NCI-H1930 (cell line): ENCODE measurements at places on chromosomes 3 and 15.

DNA sequence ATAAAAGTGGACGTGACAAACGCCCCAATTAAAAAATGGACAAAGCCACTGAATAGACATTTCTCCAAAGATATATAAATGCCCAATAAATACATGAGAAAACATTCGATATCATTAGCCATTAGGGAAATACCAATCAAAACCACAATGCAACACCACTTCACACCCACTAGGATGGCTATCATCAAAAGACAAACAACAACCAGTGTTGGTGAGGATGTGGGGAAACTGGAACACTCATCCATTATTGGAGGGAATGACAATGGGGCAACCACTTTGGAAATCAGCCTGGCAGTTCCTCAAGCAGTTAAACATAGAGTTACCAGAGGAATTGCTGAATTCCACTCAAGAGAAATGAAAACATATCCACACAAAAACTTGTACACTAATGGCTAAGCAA lies 32.4 kb upstream of the FGD5 start:
- DNase-seq: no peak

- peak; percentile 59 for DNase-seq
Measured at GRCh38 chr3:154427685-154428285, 2.2 kb downstream of the GPR149 start.

- DNase-seq: no peak
Measured at GRCh38 chr3:67529915-67530314, 124.5 kb downstream of the SUCLG2 start.

DNA sequence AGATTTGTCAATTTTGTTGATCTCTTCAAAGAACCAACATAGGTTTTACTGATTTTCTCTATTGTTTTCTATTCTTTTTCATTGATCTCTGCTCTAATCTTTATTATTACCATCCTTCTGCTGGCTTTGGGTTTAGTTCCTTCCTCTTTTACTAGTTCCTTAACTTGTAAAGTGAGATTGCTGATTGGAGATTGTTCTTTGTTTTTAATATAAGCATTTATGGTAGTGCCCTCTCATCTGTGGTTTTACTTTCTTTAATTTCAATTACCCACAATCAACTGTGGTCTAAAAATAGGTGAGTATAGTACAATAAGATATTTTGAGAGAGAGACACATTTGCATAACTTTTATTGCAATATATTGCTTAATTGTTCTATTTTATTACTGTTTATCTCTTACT lies 13.2 kb upstream of the CLRN1 start:
- no peak for DNase-seq

GRCh38 chr15:70528816-70529215 lies 234.5 kb downstream of the UACA start:
- DNase-seq: no peak

GRCh38 chr15:88113613-88114308 lies 142.8 kb downstream of the NTRK3 start:
- no peak for DNase-seq

DNA sequence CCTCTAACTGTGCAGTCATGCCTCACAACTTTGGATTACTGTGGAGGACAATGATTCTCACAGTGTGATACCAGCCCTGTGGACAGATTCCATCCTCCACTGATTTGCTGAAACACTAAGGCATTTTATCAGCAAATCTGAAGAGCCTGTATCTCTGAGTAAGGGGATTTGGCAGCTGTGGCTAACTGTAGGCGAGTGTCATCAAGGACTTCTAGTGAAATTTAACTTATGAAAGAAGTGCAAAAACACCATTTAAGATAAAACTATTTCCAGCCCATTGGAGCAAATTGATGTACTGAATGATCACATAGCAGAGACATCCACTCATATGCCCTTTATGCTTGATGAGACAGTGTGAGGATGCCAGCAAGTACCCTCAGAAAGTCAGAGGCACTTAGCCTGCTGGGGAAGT lies 13.9 kb upstream of the TMPRSS7 start:
- no peak for DNase-seq

- no peak for DNase-seq
Measured at GRCh38 chr3:46098319-46098761, 71.1 kb upstream of the XCR1 start.

- no peak for DNase-seq
Measured at GRCh38 chr3:177595530-177596188, 398.4 kb upstream of the TBL1XR1 start.

DNA sequence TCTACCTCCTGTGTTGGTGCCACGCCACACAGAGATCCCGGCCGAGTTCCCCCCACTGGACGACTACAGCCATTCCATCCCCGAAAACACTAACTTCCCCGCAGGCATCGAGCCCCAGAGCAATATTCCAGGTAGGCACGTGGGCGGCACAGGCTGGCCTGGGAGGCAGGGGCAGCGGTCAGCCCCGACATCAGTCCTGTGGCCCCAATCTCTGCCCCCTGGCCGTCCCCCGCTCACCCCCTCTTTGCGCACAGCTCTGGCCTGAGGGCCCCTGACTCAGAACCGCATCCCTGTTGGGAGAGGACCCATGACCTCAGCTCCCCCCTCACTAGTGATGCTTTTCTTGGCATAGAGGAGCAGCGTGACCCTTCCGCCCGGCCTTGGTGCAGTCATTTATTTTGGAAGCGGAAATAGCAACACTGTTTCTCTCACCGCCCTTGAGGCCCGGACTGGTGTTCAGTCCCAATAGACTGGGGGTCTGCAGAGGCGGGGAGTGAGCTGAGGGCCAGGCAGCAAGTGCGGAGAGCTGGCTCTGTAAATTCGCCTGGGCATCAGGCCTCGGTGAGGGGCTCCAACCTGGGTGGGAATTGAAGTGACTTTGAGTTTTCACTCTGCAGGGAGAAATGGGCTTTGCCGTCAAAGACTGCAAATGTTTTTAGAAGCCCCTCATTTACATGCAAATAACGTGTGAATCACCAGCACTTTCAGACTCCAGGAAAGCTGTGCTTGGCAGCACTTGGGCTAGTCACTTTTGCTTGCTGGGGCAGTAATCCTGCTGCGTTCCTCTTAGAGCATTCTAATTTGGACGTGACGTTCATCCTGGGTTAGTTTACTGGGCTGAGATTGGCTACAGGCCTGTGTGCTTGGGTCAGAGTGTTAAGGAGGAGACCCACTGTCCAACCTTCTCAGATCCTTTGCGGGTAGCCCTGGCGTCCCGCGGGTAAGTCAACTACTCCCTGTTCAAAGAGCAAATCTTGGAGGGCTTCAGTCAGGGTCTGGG lies 88.9 kb downstream of the AAGAB start:
- no peak for DNase-seq

- DNase-seq: no peak
Measured at GRCh38 chr3:95228416-95228815, 1165.6 kb downstream of the NSUN3 start.

DNA sequence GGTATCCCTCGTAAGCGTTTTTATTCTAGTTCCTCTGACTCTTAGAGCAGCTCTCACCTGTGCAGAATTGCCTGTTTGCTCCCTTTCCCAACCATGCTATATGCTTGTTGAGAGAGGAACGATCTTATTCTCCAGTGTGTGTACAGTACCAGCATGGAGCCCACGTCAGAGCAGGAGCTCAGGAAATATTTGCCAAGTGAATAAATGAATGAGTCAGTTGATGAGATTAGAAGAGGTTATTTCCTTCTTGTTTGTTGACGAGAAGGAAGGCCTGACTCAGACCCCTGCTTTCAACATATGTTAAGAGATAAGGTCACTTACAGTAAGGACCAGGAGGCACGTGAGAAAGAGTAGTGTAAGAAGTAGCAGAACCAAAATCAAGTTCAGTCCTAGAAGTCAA lies 106.3 kb upstream of the ABHD17C start:
- no peak for DNase-seq

- no peak for DNase-seq
Measured at GRCh38 chr3:133572158-133573053, 1.1 kb upstream of the CDV3 start.

GRCh38 chr3:128881576-128881975 lies 2.2 kb downstream of the ACAD9 start:
- no peak for DNase-seq

DNA sequence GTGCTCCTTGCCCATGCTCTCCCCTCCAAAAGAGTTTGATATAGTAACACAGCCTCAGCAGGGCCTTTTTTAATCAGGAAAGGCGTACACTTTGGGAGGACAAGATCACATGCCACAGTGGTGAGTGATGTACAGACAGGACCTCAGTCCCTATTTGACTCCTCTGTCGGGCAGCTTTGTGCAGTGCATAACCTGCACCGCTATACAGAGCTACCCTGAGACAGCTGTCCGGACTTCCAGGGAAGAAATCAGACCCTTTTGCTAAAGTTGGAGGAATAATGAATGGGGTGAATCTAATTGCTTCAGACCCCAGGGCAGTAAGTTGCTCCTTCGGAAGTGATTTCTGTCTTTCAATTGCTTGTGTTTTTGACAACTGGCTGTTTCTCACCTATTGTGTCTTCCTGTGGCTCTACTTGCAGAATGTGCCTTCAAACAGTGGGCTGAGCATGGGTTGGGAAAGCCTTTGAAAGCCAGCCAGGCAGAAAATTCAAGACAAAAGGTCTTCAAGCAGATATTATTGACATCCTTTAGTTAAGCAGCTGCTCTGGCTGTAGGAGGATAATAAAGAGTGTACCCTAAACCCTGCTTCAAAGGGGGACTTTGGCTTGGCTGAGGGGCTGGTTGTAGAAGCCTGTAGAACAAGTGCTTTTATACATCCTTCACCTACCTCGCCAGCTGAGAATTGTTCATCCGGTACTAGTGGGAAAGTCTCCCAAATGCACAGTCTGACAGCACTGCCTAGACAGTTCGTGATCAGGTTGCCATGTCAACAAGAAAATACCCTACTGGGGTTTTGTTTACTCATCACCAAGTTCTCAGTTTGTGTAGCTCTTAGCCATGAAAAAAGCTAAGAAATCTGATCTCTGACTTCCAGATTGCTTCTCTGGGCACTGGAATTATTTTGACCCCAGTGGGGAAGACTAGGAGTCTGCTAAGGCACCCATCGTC lies 35.1 kb downstream of the SNTN start:
- no peak for DNase-seq

- DNase-seq: no peak
Measured at GRCh38 chr3:185420762-185421161, 57.8 kb downstream of the MAP3K13 start.

- no peak for DNase-seq
Measured at GRCh38 chr3:125281381-125281780, 68.8 kb upstream of the SLC12A8 start.

DNA sequence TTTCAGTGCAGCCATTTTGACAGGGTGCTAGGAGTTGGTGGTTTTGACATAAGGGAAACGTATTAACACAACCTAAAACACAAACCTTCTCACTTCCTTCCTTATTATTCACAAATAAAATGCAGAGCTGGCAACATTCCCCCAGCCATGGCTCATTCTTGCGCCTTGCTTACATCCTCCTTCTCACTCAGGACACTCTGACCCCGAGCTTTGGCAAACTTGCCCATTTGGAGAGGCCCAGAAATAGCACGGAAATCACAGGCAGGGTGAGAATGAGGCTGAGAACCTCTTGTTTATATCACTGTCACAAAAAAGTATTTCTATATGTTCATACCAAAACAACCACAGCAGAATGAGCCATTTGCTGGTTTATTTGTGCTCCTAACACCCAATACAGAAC lies 244.3 kb downstream of the NTRK3 start:
- DNase-seq: no peak

DNA sequence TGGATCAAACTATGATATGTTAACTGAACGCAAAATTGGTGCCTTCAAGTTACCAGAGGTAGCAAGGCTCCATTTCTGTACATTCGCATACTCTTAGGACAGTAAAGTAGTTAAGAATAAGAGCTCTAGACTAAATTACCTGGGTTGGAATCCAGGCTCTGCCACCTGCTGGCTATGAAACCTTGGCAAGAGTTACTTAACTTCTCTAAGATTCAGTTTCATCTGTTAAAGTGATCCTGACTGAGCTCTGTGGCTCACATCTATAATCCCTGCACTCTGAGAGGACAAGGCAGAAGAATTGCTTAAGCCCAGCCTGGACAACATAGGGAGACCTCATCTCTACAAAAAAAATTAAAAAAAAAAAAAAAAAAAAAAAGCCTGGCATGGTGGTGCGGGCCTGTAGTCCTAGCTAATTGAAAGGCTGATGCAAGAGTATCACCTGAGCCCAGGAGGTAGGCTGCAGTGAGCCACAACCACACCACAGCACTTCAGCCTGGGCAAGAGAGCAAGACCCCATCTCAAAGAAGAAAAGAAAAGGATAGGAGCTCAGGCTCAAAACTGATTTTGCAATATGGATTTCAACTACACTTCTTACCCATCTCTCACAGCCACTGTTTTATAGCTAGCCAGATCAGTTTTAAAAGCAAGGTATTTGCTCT lies 21.3 kb downstream of the GSK3B start:
- no peak for DNase-seq

DNA sequence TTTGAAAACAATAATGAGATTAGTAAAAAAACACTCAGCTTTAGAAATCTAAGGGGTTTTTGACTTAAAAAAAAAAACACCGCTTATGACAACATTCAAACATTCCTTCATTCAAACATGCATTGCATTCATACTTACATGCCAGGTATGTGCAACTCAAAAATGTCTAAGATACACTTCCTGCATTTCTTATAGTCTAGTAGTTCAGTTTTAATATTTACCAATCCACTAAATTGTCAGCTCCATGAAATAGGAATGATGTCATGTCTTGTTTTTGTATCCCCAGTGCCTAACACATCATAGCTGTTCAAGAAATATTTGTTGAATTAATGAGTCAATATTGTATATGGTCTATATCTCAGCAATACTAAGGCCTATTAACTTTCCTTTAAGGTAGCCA lies 51.7 kb downstream of the EIF4E3 start:
- DNase-seq: no peak

GRCh38 chr15:71203586-71204474 lies 88.6 kb downstream of the THSD4 start:
- peak; percentile 32 for DNase-seq

GRCh38 chr3:61315871-61316270 lies 64.6 kb upstream of the FHIT start:
- DNase-seq: no peak

GRCh38 chr15:36599620-36600433 lies 20.4 kb downstream of the CDIN1 start:
- no peak for DNase-seq

DNA sequence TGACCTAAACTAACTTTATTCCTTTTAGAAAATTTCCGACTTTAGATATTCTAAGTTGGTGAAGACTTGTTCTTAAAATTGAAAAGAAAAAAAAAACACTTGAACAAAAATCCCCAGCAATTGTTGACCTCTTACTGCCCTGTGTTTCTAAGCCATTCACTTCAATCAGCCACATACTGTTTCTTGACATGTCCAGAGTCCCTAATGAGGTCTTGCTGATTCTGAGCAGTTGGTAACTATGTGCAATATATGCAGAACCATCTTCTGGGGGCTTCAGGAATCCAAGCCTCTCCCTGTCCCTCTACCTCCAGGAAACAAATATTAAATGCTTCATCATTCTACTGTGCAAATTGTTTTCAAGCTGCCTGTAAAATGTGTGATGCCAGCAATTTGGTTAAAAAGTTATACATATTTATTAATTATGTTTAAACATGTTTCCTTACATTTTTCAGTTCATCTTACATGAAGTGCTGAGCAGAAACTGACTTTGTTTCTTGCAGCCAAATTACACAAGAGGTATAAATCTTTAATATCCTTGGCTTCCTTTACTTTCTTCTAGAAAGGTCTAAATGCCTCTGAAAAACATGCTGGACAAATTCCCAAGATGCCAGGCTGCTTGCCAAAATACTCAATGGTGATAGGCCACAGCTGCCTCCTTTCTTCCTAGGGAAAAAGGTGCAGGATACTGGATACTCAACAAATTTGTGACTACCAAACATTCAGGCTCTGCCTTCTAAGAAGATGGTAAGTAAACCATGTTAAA lies 19.8 kb upstream of the GYG1 start:
- no peak for DNase-seq

GRCh38 chr15:71734709-71735384 lies 75.5 kb upstream of the NR2E3 start:
- DNase-seq: no peak
